Tibial artery (tissue), 4 donors: ENCODE measurements at places on chromosomes 16 and 17.

DNA sequence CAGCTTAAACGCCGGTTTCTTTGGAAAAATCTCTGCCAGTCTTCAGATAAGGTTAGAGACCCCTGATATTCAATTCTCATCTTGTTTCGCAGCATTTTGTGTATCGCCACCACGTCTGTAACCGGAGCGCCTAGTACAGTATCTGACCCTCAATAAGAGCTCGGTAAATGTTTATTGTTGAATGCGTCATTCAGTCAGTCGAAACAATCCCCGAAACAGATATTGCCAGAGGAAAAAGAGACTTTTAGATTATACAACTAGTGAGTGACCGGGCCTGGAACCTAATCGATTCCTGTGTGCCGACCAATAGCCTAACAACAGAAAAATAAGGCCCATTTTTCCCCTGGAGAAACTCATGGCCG, 626 bp downstream of the PELP1 start:
- DNase-seq = no peak

DNA sequence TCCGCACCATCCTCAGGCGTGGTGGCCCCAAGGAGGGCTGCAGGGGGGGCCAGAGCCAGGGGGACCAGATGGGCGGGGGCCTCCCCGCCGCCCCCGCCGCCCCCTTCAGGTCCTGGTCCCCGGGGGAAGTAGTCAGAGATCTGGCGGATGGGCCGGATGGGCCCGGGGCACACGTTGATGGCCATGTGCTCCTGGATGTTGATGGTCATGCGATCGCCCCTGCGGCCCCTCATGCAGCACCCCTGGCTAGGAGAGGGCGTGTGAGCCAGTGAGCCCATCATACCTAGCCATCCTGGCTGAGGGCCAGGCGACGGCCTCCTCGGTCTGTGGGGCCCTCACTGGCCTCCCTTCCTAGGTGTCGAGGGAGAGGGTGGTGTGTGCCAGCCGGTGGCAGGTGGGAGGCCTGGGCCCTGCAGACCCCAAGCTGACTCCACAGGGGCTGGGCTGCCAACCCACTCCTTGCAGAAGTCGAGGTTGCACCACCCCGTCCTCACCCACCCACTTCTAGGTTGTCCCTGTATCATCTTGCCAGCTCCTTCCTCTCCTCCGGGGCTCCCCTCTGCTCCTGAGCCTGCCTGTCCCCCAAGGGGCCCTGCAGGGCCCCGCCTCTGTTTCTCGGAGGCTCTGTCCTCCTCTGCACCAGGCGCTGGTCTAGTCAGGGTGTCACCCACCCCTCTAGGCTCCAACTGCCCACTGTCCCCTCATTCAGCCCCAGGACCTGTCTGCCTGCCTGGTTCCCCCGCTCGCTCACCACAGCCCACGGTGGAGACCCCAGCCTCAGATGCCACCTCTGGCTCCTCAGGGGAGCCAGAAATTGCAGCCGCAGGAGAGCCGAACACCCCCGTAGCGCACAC, 610 bp downstream of the DOC2A start:
- DNase-seq = no peak

- no peak for DNase-seq
Measured at GRCh38 chr16:87295259-87295658, 21.9 kb downstream of the C16orf95 start.

DNA sequence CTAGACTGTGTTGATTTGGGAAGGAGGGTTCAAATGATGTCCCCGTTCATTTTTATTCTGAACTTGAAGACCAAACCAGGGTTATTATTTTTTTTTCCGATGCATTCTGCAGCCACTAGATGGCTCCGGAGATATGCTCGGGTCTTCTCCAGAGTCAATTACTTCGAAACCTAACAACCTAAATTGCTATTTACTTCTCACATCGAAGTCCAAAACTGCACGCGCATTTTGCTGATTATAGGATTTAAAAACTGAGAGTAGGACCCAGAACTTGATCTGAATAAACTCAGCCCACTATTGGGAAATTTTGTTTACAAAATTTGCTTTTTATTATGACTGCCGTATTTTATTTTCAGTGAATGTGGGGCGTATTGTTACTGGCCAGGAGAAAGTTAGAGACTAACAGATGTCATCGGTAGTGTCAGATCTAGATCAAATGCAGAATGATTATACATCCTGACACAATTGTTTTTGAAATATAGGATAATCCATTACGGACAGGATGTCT, 263.8 kb downstream of the HS3ST3A1 start:
- no peak for DNase-seq
